ENCODE measurements at places on chromosomes 4 and X.

DNA sequence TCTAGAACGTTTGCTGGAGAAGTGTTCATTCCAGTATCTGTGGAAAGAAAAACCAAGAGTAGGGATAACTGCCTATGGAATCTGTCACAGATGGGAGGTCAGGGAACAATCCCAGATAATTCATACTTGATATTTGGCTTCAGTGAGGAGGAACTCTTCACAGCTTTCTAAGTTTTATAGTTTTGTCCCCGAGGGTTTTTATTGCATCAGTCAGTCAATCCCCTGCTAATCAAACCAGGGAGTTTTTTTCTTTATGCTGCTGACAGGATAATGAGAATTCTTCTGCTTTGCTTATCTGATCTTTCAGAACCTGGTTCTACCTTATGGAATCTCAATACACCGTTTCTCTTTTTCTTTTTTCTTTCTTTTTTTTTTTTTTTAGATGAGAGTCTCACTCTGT lies 633 bp upstream of the TRIML2 start:
- no peak for DNase-seq

DNA sequence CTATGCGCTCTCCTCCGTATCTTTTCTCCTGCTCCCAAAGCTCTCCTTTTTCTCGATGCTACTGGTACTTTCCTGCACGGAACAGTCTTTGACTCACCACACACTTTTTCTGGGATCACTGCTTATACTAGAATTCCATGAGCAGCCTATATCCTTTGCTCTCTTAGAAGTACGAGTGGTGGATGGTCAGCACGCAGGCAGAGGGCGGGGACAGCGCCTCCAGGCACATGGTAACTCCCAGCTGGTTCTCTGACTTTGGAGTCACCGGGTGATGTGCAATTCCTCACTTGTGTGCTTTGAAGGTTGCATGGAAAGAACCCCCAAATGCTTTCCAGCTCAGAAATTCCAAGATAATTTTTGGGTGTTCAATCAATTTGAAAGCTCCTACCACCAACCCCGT lies 56.0 kb downstream of the STX18 start:
- no peak for DNase-seq

DNA sequence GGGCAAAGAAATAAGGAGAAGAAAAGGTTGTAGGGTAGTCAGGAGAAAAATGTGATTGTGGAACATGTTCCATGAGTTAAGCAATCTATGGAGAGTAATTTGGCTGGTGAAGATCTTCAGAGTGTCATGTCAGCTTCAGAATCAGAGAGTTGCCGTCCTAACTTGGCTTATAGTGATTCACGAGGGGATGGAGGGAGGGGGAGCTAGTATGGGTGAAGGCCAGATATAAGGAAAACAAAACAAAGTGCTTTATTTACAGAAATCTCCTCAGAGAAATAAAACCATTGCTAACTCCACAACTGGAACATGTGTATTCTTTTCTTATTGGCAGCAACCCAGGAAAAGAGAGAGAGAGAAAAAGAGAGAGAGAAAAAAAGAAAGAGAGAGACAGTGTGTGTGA lies 256.5 kb upstream of the NRK start:
- no peak for DNase-seq

DNA sequence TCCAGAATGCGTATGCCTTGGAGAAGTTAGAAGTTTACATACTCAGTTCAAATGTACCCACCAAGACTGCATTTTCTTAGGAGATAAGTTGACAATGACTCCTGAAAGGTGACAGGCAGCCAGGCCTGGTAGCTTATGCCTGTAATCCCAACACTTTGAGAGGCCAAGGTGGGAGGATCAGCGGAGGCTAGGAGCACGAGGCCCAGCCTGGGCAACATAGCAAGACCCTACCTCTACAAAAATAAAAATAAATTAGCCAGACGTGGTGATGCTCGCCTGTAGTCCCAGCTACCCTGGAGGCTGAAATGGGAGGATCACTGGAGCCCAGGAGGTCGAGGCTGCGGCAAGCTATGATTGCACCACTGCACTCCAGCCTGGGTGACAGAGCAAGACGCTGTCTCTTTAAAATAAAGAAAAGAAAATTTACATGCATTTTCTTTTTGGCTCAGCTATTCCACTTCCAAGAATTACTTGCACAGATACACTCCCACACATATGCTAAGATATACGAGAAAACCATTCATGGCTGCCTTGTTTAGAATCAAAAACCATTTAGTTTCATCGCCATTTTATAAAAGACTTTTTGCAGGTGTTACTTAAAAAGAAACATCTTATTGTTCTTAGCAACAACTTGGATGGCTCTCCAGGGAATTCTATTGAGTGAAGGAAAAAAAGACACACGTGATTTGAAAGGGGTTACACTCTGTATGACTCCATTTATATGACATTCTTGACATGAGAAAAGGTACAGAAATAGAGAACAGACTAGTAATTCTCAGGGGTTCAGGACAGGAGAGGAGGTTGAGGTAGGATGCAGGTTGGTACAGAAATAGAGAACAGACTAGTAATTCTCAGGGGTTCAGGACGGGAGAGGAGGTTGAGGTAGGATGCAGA lies 66.3 kb downstream of the DHRSX start:
- no peak for DNase-seq

DNA sequence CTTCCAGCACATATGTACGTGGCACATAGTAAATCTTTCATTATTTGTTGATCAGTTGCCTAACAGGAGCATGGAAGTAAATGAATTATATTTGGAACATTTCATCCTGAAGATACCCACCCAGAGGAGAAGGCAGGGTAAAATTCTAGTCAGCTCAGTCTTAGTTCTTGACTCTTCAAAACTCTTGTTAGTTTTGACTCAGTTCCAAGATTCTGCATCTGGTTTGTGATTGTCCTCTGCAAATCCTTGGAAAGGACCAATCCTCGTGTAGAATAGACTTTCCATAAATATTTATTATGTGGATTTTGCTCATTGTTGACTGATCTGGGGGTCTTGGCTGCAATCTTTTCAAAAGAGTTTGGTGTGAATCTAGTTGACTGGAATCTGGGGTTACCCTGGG lies 257.5 kb upstream of the FAT1 start:
- no peak for DNase-seq

- DNase-seq: no peak
These were observed 112.5 kb upstream of the MAP9 start for GRCh38 chr4:155489271-155489670.

GRCh38 chrX:12951595-12951975 lies 23.3 kb upstream of the TMSB4X start:
- no peak for DNase-seq

- no peak for DNase-seq
These were observed 9.4 kb upstream of the AP1S2 start for GRCh38 chrX:15864023-15864422.

DNA sequence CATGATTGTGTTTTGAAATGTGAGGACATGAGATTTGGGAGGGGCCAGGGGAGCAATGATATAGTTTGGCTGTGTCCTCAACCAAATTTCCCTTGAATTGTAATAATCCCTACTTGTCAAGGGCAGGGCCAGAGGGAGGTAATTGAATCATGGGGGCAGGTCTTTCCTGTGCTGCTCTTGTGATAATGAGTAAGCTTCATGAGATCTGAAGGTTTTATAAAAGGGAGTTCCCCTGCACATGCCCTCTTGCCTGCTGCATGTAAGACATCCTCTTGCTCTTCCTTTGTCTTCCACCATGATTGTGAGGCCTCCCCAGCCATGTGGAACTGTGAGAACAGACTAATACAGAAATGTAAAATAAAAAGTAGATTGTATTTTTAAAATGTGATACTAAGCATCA lies 1294.9 kb downstream of the ADGRL3 start:
- no peak for DNase-seq

GRCh38 chr4:188162698-188163097 lies 23.5 kb downstream of the TRIML1 start:
- no peak for DNase-seq

DNA sequence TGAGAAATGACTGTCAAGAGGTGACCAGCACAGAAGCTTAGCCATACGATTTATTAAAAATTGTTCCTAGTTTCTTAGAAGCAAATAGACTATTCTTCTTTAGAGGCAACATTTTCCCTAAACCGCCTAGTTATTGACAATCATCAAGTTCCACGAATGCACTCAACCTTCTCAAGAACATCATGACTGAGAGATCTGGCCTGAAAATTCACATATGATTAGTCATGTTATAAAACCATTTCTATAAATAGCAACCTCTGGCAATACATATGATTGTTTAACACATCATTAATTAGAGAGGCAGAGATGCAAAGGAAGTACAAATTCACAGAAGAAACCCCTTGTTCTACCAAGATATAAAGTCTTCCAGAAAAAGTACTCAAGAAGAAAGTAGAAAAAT lies 6.7 kb downstream of the NUP62CL start:
- no peak for DNase-seq

GRCh38 chrX:24306440-24306839 lies 7.4 kb downstream of the SUPT20HL2 start:
- no peak for DNase-seq

DNA sequence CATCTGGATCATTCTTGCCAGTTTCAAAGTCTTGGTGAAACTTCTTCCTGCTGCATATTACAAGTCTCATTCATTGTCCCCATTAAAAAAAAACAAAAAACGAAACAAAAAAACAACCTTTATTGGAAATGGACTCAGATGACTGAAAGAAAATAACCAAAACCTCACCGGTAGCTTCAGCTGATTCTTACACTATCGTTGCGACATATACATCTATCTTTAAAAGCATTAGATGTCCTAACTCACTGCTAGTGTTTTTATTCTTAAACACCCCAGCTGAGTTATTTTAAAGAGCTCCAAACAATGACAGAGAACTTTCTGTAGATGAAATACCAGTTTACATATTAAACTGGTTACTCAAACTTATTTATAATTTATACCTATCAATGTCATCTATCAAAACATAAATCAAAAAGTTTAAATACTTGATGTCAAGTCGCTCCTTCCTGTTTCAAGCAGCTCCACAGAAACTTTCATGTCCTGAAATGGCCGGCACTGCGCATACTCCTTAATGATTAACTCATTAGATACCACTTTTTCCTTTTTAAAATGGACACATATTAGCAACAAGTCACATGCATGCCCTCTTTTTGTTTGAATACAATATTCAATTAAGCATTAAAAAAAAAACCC lies 87.2 kb downstream of the HPRT1 start:
- no peak for DNase-seq

DNA sequence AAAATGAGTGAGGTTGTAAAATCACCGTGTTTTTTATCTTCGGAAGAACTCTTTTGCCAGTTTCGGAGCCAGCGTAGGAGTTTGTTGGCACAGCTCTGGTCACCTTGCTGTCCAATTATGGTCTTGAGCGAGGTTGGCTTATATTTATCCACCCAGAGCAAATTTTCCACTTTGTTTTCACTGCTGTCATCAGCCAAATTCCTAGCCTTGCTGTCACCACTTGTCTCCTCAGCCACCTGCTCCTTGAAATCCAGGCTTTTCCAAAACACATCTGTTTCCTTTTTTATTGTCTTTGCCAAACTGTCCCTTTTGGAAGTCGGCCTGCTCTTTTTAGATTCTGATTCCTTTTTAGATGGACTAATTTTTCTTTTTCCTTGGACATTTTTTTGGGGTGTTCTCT lies 57.6 kb downstream of the RFC1 start:
- DNase-seq: no peak

DNA sequence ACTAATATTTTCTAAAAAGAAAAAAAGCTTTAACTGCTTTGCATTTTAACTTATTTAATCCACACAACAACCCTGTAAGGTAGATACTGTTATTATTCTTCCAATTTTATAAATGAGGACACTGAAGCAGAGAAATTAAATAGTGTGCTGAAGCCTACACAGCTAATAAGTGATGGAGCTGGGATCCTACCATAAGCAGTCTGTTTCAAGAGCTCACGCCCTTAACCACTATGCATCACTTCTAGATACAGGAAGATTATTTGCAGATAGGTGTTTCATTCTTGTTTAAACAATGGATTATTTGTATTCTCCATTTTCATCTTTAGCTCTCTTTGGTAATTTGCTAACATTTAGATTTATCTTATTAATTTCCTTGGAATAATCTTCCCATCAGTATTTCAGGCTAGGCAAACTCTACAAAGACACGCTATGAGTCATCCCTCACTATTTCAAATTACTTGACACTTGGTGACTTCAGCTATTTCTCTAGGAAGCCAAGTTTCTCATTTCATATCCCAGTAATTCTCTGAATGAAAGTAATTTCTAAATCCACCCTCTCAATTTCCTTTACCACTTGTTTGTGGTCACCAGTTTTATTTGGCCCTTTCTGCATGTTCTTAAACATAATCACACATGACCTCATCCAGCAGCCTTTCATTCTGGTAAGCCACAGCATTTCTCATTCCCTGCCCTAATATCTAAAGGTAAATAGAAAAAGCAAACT lies 67.3 kb downstream of the ASB9 start:
- DNase-seq: no peak

GRCh38 chr4:14234307-14234706 lies 606.8 kb upstream of the BOD1L1 start:
- DNase-seq: no peak

DNA sequence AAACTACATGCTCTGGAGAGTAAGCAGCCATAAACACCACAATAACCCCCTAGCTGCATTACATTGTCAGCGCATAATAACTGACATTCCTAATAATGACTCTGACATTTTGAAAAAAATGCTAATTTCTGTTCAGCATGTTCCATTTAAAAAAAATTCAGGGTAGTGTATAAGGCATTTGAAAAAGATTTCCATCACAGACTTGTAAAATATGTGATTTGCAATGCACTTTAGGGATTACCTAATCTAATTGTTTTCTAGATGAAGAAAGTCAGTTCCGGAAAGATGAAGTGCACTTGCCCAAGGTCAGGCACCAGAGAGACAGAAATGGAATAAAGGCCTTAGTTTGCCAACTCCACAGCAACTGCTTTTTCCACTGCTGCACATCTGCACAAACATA lies 55.3 kb downstream of the FANCB start:
- DNase-seq: no peak

GRCh38 chr4:133493241-133493640 lies 344.1 kb downstream of the PCDH10 start:
- DNase-seq: no peak

GRCh38 chrX:58051346-58051745 lies 141.1 kb upstream of the ZXDA start:
- no peak for DNase-seq
